NCI-H2081 treated with DMSO at 0.1 percent for 48 hours (cell line): ENCODE measurements at places on chromosomes 1 and 21.

DNA sequence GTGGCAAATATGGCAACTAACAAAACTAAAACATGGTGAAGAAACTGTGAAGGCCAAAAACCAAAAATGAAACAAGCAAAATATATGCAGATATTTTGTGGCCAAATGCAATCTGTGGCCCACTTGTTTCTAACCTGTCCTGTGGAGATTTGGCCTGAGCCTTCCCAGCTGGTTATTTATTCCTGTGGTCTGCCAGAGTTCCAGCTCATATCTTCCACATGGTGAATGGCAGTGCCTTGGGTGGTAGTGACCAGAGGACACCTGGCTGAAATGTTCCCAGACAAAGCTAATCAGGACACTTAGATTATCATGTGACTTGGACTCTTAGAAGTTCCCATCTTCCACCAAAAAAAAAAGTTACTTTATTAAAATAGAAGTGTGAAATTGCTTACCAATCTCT, 39.7 kb downstream of the RNASEL start:
- DNase-seq: no peak

GRCh38 chr1:28280501-28280900, 21.2 kb downstream of the SESN2 start:
- no peak for DNase-seq

GRCh38 chr1:73593364-73593763, 604.6 kb downstream of the LRRIQ3 start:
- DNase-seq: no peak

DNA sequence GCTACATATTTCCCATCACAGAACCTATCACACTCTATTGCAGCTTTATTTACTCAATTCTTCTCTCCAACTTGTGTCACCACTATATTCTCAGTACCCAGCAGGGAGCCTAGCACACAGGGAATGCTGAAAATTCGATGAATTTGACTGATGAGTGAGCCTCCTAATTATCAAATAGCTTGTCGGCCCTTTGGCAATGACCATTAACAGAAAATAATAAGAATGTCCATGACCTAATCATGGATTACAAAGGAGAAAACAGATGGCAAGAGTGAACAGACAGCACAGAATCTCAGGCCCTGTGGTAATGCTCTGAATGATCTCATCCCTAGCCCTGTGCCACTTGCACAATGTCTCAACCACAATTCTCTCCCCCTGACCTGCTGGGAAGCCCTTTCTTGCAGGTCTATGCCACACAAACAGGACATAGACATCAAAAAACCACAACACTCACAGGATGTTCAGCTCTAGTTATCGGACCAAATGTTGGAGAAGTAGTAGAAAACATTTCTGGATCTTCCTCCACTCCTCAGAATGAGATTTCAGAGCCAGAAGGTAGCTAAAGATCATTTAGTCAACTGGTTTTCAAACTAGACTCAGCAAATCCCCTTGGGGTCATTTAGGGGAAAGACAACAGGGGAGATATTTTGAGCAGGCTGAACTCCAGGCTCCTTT, 68.4 kb downstream of the LUZP1 start:
- no peak for DNase-seq

DNA sequence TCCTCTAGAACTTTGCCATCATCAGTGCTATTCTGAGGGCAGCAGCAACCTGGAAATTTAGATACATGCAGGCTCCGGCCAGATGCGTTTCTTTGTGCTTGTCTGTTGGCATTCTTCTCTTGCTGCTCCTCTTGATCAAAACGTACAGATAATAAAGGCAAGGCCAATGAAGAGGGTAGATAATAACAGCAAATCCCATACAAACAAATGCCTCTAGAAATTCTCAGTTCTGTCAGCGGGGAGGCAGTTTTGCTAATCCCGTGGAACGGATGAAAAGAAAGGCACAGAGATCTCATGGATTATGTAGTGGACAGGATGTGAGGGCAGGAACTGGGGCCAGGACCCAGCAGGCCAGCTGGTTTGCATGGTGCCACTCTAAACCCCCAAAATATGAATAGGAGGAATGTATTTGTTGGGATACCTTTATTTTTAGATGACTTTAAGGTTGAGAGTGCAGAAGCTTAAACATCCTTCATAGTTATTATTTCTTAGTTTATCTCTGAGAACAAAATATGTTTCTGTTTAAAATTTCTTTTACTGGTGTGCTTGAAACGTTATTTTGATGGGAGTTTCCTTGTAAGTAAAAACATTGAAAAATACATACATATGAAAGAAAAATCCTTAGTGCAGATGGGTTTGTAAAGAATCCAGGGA, 1.5 kb downstream of the ITSN1 start:
- DNase-seq: no peak

DNA sequence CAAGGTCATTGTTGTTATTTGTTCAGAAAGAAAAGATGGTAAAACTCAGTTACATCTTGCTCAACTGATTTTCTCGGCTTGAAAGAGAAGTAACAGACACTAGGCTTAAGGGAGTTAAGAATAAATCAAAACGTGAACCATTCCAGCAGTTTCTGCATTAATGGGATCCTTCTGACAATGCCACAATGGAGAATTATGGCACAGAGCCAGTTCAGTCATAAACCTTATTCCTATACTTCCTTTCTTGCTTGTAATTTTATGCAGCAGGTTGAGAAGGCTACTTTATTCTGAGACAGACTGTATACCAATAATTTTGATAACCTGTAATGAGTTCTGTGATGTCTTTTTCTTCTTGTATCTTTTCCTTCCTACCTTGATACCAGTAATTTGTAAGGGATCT, 167.0 kb downstream of the C1orf21 start:
- no peak for DNase-seq

DNA sequence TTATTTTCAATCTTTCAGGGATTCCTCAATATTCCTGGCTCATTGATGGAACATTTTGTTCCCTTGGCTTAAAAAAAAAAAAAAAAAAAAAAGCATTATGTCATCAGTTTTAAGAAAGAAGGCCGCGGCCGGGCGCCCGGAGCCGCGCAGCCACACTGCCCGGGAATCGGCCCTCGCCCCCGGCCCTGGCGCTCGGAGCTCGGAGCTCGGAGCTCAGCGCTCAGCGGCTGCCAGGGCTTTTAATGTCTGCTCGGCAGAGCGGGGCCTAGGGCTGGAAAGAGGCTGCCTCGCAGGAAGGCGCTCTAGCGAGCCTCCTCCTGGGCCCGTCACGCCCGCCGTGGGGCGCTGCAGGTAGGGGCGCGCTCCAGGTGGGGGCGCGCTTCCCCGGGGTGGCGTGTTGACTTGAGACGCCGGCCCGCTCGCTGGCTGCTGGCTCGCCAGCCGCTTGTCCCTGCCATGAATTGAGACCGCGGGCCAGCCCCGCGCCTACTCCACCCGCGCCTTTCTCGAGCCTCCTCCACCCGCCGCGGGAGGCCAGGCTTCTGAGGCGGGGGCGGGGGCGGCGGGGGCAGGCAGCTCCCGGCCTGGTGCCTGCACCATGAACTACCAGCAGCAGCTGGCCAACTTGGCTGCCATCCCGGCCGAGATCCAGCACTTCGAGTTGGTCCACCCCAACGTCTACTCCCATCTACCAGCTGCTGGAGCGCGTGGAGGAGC, 5.4 kb upstream of the TDRD5 start:
- no peak for DNase-seq

DNA sequence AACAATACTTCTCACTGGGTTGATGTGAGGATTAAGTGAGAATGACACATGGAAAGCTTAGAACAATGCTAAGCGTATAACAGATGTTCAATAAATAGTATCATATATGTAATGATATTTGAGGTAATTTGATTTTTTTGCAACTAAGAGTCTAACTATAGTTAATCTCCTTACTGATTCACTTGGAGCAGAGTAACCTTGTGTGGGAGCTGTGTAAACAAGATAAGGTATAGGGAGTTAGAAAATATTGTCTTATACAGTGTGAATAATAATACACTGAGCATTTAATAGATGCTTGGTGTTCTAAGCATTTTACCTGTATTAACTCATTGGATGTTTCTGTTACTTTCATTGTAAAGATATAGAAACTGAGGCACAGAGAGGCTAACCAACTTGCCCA, 15.9 kb downstream of the RALGPS2 start:
- DNase-seq: no peak

GRCh38 chr1:66696771-66697170, 55.5 kb upstream of the DYNLT5 start:
- DNase-seq: no peak

DNA sequence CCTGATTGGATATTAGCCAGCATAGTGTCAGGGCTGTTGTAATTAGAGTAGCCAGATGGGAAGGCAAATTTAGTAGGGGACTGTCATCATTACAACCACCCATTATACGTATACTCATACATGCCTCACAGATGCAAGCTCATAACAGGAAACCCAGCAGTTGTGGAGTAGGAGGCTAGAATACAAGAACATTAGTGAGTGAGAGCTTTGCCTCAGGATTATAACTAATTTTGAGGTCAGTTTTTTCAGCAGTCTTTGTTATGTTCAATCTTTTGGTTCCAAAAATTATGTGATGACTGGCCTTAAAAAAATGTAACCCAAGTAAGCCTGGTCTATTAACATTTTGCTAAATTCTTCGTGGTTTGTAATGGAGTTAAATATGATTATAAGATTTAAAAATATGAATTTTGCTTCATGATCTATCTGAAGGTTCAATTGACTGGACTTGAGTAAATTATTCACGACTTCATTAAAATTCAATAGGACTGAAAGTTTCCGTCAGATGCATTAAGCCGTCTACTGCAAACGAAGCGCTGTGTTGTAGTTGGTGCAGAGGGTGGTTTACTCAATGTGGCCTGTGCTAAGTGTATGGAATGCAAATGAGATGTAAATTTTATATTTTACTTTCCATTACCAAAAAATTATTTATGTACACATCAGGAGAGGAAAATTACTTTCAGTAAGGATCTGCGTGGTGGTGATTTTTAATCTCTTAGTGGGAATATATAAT, 48.8 kb downstream of the KCNK1 start:
- no peak for DNase-seq

DNA sequence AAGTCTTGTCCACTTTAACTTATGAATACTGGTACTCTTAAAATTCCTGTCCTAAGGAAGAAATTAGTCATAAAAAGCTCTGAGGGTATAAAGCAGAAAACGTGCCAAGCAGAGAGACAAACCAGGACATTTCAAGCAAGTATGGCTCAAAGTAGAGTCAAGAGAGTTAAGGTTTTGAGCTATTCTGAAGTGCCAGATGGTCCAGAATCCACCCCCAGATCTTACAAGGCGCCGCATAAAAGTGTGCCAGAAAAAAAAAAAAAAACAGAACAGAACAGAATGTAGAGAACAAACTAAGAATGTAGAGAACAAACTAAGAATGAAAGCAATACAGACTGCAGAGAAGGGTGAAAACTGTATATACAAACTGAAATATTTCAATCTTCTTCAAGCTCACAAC, 12.5 kb downstream of the EPS15 start:
- DNase-seq: no peak

GRCh38 chr1:59016390-59016789, 232.5 kb upstream of the JUN start:
- no peak for DNase-seq

GRCh38 chr1:43592051-43592665, 57.8 kb upstream of the KDM4A start:
- no peak for DNase-seq

- DNase-seq: no peak
Measured at GRCh38 chr21:20592463-20592862, 405.7 kb upstream of the NCAM2 start.

DNA sequence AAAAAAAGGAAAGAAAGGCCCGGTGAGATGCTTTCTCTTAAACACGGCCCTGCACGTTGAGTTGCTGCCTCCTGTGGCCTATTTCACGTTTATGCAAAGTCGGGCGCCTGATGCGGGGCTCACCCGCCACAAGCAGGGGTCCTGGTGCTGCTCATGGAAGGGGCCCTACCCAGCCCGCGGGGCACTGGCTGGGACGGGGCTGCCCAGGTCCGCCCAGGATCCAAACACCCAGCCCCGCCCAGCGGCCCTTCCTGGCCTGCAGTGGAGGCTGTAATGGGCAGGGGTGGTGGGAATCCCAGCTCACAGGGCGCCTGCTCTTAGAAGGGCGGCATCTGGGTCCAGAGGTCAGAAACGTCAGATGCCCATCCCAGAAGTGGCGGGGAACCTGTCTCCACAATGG, 1.6 kb downstream of the COL6A2 start:
- no peak for DNase-seq

DNA sequence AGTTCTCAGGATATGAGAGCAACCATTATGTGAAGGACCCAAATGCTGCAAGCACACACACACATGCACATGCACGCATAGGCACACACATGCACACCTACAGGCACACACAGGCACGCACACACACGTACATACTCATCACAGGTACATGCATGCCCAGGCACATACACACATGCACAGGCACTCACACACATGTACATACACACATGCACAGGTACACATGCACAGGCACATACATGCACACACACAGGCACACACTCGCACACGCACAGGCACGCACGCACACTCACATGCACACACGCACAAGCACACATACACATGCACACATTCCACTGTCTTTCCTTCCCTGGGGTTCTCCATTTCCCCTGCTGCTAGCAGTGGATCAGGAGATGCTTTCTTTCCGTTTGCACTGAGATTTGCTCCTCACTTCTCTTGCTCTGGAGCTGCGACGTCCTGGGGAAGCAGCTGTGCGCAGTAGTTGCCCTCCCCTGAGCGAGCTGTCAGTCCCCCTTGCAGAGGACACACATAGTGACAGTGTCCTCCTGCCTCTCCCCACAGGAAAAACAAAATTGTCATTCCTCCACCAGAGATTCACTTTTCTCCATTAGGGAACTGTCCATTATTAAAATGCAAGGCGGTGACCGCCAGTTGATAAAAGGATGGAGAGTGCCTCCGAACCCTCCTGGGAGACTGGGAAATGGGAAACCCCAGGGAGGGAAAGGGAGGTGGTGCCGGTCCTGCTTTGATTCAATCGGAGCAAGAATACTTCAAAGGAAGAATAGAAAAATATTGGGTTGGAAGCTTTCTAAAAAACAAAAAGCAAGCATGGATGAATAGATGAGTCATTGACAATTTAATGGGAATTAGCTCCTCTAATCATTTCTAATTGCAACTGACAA, 69.5 kb downstream of the WDR4 start:
- no peak for DNase-seq

- no peak for DNase-seq
Measured at GRCh38 chr21:42913476-42913875, 12.0 kb downstream of the ERVH48-1 start.

DNA sequence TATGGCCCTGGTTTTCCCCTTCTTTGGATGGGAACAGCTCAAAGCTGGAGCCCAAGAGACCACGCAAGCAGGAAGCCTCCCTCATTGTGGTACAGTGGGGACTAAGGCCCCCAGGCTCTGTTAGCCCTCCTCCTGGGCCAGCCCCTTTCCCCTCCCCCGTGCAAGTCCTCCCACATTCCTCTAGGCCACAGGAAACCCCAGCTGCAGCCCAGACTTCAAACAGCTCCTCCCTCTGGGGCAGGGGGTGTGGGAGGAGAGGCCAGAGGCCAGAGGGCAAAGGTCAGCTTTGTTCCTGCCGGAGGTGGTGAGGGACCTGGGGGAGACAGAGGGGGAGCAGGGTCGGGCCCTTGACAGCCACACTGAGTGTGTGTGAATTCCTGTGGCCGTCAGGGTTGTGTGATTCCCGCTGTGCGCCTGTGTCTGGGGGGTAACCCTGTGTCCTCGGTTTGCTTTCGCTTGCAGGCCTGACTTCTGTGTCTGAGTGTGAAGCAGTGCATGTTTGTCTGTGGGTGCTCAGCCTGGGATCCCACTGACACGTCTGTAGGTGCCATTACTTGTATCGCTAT, 3.4 kb upstream of the AHDC1 start:
- no peak for DNase-seq
